Dermis lymphatic vessel endothelial cell (primary cell): ENCODE measurements at places on chromosomes 7 and 10. TPM values are rescaled to one million over a fixed set of nuclear protein-coding genes. Genes with fewer than 3 reads are reported as not detected.

Gene CPA4
- total RNA-seq: 0.54 TPM in 1 of 2 replicates, not detected in the other

Gene TLX1
- not detected in 2 replicates for total RNA-seq

Gene ZNF117
- 1.7 and 4.0 TPM in 2 replicates for total RNA-seq

Gene EPHB6
- total RNA-seq: under 0.01 TPM in 1 of 2 replicates, not detected in the other

Gene KCNIP2
- total RNA-seq: 0.09 and 0.11 TPM in 2 replicates

Gene FAM25G
- not detected in 2 replicates for total RNA-seq

Gene FFAR4
- not detected in 2 replicates for total RNA-seq

Gene GIMAP7
- total RNA-seq: 107 and 139 TPM in 2 replicates

Gene UPK3BL2
- 0.60 and 2.3 TPM in 2 replicates for total RNA-seq

Gene CLRN3
- total RNA-seq: 0.33 and 0.43 TPM in 2 replicates

Gene HMX3
- total RNA-seq: not detected in 2 replicates

Gene DKK1
- total RNA-seq: 9.6 and 14.4 TPM in 2 replicates

Gene VSTM4
- 0.65 and 2.8 TPM in 2 replicates for total RNA-seq

Gene CARD11
- total RNA-seq: 0.43 and 2.1 TPM in 2 replicates

Gene CUZD1
- 0.11 and 0.17 TPM in 2 replicates for total RNA-seq

Gene GHRHR
- total RNA-seq: not detected in 2 replicates

Gene RSPH10B
- total RNA-seq: 2.1 and 8.9 TPM in 2 replicates

Gene OR2A42
- not detected in 2 replicates for total RNA-seq

Gene BCL7B
- 20.5 and 22.9 TPM in 2 replicates for total RNA-seq

Gene CRYGN
- not detected in 2 replicates for total RNA-seq

Gene HSPA14
- total RNA-seq: 10.0 and 13.4 TPM in 2 replicates

Gene CYP2W1
- not detected in 2 replicates for total RNA-seq

Gene ZNF12
- total RNA-seq: 19.0 and 32.1 TPM in 2 replicates

Gene ANK3
- total RNA-seq: 0.11 and 0.17 TPM in 2 replicates

Gene AGR2
- total RNA-seq: not detected in 2 replicates

Gene TECPR1
- total RNA-seq: 52.3 and 69.5 TPM in 2 replicates

Gene TECTB
- not detected in 2 replicates for total RNA-seq

Gene HOXA6
- 1.8 and 2.7 TPM in 2 replicates for total RNA-seq

Gene NPC1L1
- total RNA-seq: not detected in 2 replicates

Gene TRIM50
- not detected in 2 replicates for total RNA-seq

Gene SUPV3L1
- 15.7 and 19.3 TPM in 2 replicates for total RNA-seq

Gene MEPCE
- total RNA-seq: 39.4 and 41.5 TPM in 2 replicates

Gene MYL10
- total RNA-seq: not detected in 2 replicates

Gene CEP41
- total RNA-seq: 2.9 and 4.1 TPM in 2 replicates

Gene RHOBTB1
- total RNA-seq: 30.9 and 41.6 TPM in 2 replicates

Gene C7orf33
- not detected in 2 replicates for total RNA-seq

Gene HOXA4
- total RNA-seq: 0.43 and 0.65 TPM in 2 replicates

Gene WEE2
- total RNA-seq: under 0.01 and 0.11 TPM in 2 replicates

Gene ARHGAP22
- total RNA-seq: 1.3 TPM in 2 replicates

Gene ELN
- total RNA-seq: 9.0 and 12.4 TPM in 2 replicates

Gene HOXA13
- total RNA-seq: not detected in 2 replicates

Gene TEX36
- total RNA-seq: not detected in 2 replicates

Gene ANKRD30A
- not detected in 2 replicates for total RNA-seq

Gene SRRM3
- 1.7 and 2.8 TPM in 2 replicates for total RNA-seq
